Hematopoietic multipotent progenitor cell treated with erythropoietin and hydrocortisone succinate and interleukin-3 and kit ligand, for 6 days (in vitro differentiated cells): ENCODE measurements at places on chromosomes 3 and 15.

GRCh38 chr3:166788936-166789335, 591.2 kb downstream of the ZBBX start:
- no peak for DNase-seq

GRCh38 chr3:52865994-52866393, 31.2 kb upstream of the MUSTN1 start:
- no peak for DNase-seq

DNA sequence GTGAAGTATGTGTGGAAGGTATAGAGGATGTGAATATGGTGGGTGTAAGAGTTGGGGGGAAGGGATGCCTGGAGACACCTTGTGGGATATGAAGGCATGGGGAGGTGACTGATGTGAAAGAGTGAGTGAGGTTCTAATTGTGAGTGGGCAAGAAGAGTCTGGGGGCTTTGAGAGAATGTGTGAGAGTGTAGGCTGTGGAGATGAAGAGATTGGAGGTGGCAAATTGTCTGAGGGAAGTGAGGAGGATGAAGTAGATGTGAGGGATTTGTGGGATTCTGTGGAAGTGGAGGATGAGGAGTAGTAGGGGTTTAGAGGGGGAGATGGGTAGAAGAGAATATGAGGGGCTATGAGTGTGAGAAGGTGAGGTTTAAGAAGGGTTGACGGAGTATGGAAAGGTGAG, 41.6 kb downstream of the ZIC4 start:
- no peak for DNase-seq

- DNase-seq = no peak
These were observed 43.4 kb upstream of the PRTG start for GRCh38 chr15:55786341-55786740.

DNA sequence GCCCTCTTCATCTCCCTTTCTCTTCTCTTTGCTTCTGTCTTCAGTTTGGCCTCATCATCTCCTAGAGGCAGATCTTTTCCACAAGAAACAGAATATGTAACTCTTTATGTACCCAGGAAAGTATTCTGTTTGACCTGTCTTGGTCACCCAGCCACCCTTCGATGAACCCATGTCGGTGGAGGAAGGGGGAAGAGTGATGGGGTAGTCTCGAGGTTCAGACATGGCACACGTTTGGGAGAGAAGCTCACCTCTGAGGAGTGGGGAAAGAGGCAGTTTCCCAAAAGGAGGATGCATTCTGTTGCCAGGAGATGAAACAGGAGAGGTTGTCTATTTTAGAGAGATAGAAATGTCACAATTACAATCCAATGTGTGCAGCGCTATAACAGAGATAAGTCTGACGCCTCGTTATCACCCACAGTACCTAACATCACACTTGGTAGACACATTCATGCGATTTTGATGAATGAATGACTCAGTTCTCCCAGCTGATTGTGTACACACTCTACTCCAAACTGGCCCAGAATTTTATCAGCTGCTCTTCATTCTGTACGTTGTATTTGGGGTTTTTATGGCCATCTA, 722 bp upstream of the CCDC50 start:
- peak; percentile 82 for DNase-seq

- no peak for DNase-seq
These were observed 919.9 kb downstream of the TUSC7 start for GRCh38 chr3:117629505-117629904.

DNA sequence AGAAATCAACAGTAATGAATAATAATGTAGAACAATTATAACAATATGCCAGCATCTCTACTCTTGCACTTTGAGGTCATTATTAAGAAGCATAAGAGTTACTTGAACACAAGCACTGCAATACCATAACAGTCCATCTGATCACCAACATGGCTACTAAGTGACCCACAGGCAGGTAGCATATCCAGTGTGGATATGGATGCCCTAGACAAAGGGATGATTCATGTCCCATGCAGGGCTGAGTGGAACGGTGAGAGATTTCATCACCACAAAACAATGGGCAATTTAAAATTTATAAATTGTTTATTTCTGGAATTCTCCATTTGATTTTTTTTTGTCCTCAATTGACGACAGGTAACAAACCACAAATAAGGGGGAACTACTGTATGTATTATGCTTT, 107.7 kb upstream of the TSC22D2 start:
- no peak for DNase-seq

DNA sequence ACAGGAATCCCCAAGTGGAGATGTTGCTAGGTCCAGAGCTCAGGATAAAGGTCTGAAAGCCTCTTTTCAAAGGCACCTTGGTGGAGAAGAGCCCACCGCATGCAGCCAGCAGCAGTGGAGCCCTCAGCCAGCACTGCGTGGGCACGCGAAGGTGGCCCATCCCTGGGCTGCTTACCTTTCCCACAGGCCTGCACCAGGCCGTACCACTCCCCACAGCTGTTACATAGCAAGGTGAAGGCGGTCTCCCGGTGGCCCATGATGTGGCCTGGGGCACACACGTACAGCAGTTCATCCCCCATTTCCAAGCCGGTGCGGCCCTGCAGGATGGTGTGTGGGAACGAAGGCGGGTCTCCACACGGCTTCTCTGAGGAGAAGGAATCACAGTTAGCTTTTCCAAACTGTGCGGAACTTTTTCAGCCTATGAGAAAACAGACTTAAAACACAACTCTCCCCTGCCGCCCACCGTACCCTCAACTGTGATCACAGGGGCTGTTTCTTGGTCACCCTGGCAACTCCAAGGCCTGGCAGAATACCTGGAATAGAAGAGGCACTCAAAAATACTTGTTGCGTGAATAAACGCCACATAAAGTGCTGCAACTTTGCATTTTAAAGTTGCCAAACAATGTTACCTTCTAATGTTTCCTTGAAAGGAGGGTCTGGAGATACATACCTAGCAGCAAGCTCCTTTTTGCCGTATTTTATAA, 43.7 kb downstream of the SUSD5 start:
- DNase-seq = no peak

GRCh38 chr15:60745469-60746061, 266.6 kb upstream of the ICE2 start:
- no peak for DNase-seq

DNA sequence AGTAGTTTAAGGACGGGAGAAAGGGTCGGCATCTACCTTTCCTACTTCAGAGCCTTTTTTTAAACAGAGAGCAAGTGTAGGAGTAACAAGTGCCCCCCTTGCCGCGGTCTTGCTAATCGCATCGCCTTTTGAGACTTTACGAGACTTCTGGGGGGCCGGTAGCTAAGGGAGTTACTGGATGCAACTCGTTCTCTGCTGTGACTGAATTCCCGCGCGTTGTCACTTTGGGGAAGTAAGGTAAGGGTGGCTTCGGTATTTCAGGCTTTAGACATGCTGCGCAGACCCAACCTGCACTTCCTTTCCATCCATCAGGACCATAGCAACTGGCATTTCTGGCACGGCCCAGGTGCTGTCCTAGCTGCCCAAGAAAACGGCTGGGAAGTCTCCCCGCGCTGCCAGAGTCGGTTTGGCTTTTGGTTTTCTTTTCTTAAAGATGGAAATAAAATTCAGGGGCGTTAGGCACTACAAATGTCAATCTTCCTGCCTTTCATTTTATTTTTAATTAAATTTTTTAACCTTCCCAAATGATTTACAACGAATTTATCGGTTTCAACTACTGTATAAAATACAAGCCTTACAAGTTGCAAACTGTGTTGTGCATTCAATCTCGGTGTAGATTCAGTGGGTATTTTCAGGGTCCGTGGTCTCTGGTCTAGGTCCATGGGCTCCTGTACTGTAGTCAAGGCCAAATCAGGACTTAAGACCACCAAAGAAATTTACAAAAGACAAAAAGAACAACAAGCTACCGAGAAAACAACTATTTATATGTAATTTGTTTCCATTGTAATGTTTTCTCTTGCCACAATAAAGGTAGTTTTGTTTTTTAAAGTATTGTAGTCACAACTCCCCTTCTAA, 3.5 kb downstream of the MECOM start:
- DNase-seq = peak; percentile 32

- no peak for DNase-seq
These were observed 32.8 kb downstream of the NCEH1 start for GRCh38 chr3:172678068-172678467.

DNA sequence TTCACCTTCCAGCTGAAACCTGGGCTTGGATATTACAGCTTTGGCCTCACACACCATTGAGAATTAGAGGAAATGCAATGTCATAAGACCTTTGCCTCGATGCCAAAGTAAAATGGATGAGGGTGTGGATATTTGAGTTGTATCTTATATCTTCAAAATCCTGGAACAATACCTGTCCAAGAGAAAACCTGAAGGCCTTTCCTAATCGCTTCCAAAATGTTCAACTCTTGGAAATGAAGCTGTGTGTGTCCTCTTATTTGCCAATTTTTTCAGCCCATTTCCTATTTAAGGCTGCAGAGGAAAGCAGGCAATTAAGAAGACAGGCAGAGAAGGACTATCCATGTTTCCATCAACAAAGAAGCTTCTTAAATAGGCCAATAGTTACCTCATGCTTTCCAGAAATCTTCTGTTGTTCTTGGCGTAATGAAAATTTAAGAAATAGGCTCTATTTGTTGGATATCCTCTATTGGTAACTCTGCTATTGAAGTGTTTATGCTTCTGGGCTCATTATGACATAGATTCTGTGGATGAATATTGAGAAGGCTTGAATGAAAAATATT, 99.5 kb upstream of the ZBTB20 start:
- DNase-seq = no peak

DNA sequence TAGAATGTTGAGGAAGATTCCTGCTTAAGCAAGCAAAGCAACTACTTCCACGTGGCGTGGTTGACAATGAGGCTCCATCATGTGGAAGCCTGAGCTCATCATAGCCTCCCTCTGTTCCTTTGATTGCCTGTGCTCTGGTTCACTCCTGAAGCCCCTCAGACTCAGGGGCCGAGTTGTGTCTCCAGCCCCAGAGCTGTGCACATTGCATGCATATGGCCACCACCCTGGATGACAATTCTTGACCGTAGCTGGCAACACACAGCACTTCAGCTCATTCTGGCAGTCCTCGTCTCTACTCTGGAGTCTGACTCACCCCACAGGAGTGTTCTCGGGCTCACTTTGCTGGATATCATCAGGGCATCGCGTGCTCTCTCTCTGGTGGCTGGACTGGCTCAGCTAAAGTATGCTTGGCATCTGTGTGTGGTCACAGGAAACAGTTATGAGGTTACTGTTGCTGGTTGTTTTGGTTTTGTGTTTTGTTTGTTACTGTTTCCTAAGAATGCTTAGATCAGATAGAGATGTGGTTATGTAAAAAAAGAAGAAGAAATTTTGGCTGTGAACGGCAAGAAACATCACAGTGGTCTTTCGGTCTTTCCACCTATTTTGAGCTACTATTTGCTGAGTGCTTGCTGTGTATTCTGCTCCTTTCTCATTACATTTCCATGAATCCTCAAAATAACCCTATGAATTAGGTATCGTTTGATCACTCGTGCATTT, 41.6 kb upstream of the MRPS22 start:
- DNase-seq = peak; percentile 62

- no peak for DNase-seq
These were observed 45.3 kb downstream of the ROPN1B start for GRCh38 chr3:126014252-126014651.

GRCh38 chr3:13229273-13229949, 156.2 kb upstream of the IQSEC1 start:
- peak; percentile 72 for DNase-seq

- DNase-seq = no peak
These were observed 432.2 kb downstream of the TUSC7 start for GRCh38 chr3:117141812-117142211.
